Fibroblast of skin of scalp (primary cell): ENCODE measurements at places on chromosomes 7 and 10.

- no peak for DNase-seq
These were observed 166.4 kb downstream of the MAD1L1 start for GRCh38 chr7:2066251-2066919.

DNA sequence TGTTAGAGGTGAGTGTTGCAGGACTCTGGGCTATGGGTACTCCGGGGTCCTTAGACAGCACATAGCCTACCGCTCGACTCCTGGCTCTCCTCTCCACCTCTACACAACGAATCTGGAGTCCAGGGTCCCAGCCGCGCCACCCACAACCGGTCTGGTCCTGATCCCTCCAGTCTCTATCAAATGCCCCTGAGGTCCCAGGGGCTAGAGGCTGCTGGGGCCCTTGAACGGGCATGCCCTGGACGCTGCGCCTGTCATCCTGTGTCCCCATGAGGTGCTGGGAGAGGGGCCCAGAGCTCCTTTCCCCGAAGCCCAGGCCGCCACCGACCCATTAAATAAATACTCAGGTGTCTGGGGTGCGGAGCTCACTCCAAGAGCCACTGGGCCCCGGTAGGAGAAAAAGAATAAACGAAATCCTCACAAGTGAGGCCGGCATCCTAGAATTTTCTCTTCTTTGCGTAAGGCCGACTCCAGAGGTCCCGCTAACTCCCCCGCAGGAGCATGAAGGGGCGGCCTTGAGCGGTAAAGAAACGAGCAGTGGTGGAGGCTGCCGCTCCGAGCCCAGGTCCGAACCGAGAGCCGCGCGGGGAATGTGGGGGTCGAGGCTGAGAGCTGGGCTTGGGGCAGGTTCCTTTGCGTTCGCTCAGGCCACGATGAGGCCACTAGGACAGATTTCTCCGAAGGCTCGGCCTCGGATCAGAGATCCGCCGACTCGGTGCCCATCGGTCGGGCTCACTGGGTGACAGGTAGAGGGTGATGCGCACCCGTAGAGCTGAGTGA is 166.7 kb downstream of the NRF1 start:
- no peak for DNase-seq

GRCh38 chr7:23298141-23298881 is 828 bp upstream of the MALSU1 start:
- peak; percentile 89 for DNase-seq

DNA sequence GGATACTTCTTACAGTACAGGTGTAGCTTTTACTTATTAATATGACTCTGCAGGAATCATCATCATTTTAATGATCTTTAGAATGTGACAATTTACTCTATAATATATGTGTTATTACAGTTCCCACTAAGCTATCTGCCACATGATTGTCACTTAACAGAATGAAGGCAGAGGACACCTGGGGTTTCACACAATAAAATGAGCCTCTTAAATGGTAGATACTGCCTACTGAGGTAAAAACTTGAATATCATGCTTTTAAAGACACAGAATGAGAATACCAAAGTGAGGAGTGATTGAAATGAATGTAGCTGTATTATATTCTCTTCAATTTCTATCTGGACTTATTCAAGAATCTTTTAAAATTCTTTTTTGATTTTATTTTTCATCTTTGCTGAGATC is 1255.3 kb upstream of the LRRN3 start:
- no peak for DNase-seq

DNA sequence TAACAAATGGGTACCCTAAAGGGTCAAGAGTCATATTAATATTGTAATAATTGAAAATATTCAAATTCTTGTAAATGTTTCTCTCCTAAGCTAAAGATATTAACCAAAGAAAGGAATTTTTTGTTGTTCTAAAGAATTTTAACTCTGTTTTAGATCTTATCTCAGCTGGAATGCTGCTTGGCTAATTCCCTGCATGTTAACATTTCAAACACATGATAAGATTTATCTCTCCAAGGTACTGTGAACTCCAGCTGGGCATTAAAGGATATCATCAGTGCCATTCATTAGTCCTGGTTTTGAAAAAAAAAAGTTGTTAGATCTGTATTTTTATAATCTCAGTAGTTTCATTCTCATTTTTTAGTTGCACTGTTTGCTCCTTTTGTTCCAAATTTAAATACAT is 76.9 kb downstream of the MAPK8 start:
- no peak for DNase-seq

GRCh38 chr7:114952296-114952695 is 30.4 kb downstream of the MDFIC start:
- no peak for DNase-seq

DNA sequence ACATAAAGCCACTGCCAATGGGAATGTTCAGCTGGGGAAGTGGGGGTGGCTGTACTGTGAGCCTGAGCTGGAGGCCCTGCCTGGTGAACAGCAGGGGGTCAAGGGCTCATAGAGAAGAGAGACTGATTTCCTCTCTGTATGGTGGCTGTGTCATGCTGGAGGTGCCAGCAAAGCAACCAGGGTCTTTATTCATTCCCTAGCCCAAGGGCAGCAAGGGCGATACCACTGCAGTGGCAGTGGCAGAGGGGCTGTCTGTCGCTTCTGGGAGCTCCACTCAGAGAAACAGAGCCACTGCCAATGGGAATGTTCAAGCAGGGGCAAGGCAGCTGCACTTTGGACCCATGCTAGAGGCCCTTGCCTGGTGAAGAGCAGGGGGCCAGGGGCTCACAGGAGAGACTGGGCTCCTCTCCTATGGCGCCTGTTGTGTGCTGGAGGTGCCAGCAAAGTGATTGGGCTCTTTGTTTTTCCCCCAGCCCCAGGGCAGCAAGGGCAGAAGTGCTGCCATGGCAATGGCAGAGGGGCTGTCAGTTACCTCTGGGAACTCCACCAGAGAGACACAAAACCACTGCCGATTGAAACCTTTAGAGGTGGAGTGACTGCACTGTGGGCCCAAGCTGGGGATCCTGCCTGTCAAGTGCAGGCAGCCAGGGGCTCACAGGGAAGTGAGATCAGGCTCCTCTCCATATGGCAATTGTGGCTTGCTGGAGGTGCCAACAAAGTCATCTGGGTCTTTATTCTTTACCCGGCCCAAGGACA is 545.1 kb downstream of the SH2D4B start:
- DNase-seq: no peak

DNA sequence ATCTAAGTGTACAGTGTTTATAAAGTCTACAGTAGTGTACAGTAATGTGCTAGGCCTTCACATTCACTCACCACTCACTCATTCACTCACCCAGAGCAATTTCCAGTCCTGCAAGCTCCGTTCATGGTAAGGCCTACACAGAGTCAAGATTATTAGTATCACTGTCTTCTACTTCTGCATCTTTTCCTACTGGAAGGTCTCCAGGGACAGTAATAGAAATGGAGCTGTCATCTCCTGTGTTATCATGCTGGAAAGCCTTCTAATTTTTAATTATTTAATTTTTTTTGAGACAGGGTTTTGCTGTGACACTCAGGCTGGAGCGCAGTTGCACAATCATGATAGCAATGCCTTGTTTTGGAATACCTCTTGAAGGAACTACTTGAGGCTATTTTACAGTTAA is 207.0 kb downstream of the HTR7 start:
- no peak for DNase-seq

GRCh38 chr7:16068183-16068582 is 353.2 kb downstream of the CRPPA start:
- DNase-seq: no peak
